Epithelial cell of proximal tubule (primary cell): ENCODE measurements at places on chromosomes 12 and 14. TPM values are rescaled to one million over a fixed set of nuclear protein-coding genes. Genes with fewer than 3 reads are reported as not detected.

- DNase-seq, result no peak
These were observed 18.1 kb downstream of the CEP170B start for GRCh38 chr14:104882991-104883660.

DNA sequence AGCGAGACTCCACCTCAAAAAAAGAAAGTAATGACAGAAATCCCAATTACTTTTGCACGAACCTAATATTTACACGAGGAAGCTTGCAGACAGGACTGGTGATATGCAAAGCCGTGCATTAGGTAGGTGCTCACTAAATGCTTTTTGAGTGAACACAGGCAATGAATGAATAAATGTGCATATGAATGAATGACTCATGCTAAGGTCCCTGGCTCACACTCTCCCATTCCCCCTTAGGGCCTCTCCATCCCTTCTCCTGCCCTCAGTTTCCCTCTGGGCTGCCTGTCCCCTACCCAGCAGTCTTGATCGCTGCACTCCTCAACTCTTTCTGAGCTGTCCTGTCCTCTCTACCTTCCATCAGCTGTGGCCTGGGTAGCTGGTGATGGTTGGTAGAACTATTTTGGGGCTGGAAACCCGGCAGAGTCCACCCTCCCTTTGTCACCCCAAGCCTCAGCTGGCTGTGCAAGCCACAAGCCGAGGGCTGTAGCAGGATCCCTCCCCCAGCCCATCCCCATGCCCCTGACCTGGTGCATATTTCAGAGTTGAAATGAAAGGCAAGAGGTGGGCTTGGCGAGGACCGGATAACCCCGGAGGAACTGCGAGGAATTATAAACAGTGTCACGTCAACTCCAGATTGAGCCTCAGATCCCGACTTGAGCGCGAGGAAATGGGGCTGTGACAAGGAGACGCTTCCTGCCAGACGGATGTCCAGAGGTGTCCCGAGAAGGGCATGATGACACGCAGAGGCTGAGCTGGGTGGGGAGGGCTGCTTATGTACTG is 191.7 kb upstream of the GSC start:
- no peak for DNase-seq

CCDC88C gene
- total RNA-seq, result 16.4 and 21.2 TPM in 2 replicates

- no peak for DNase-seq
These were observed 52.2 kb downstream of the SPPL3 start for GRCh38 chr12:120851944-120852343.

GRCh38 chr14:78697341-78697740 is 527.2 kb downstream of the NRXN3 start:
- peak; percentile 7 for DNase-seq

DNA sequence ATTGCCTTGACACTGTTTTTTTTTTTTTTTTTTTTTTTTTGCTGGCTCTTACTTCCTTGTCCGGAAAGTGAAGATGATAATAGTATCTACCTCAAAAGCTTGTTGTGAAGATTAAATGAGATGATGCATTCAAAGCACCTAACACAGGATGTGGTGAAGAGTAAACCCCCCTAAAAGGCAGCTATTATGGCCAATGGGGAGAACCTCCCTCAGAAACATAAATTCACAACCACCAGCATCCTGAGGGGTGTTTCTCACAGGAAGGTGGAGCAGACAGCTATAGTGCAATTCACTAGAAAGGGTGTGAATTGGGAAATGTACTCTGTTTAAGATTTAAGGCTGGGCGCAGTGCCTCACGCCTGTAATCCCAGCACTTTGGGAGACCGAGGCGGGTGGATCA is 85.4 kb upstream of the CRY1 start:
- DNase-seq, result no peak
